HS-5 (cell line): ENCODE measurements at places on chromosomes 13 and 19.

DNA sequence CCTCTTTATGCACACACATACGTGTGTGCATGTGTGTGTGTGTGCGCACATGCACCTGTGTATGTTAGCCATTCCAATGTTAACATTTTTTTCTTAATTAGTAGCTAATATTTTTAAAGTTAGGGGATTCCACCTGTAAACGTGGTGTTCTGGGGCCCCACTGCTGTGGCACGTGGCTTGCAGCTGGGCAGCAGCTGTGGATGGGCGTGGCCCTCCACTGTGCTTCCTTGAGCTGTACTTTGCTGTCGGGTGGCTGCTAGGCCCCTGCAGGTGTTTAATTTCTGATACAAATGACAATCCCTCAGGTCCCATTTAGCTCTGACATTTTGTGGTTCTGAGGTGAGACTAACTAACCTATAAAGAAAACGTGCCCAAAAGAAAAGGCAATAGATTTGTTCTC lies 58.9 kb upstream of the GJB6 start:
- no peak for DNase-seq

DNA sequence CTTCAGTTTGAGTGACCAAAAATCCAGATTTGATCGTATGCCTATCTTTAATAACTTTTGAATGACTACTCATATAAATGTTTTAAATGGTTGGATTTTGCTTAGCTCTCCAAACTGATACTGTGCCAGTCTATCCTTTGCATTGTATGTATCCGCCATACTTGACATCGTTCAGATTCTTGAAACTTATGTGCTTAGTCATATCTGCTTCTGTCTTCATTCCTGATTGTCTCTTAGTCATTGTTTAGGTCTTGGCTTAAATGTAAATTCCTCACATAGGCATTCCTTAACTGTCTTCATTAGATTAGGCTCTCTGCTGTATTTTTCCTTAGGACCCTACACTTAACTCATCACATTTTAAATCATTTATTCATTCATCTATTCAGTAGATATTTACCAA lies 126.0 kb downstream of the PCCA start:
- DNase-seq = peak; percentile 62

DNA sequence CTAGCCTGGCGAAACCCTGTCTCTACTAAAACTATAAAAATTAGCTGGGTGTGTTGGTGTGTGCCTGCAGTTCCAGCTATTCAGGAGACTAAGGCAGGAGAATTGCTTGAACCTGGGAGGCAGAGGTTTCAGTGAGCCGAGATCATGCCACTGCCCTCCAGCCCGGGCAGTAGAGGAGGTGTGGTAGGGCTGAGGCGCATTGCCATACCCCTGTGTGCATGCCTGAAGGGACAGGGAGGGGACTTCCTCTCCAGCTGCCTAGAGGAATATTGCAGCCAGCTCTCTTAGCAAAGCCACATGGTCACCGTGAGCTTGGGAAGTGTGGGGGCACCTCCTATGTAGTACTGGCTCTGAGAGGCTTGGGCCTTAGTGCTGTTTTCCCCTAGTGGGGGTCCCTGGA lies 29.2 kb upstream of the PEPD start:
- no peak for DNase-seq

GRCh38 chr19:9178901-9179300 lies at the start of gene OR7D2:
TSS of gene OR7D2 (plus strand) at chr19:9178979. CDS start at chr19:9185782, 6,803 bp downstream.
- no peak for DNase-seq

DNA sequence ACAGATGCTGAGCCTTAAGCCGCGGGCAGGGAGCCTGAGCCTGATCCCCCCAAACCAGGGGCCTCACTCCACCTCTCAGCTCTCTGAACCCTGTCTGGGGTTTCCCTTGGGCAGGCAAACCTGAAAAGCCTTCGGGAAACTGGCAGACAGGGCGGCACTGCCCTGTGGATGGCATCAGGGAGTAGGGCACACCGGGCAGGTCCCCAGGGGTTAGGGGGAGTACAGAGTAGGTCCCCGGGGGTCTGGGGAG lies 9.7 kb downstream of the MKNK2 start:
- DNase-seq = no peak

DNA sequence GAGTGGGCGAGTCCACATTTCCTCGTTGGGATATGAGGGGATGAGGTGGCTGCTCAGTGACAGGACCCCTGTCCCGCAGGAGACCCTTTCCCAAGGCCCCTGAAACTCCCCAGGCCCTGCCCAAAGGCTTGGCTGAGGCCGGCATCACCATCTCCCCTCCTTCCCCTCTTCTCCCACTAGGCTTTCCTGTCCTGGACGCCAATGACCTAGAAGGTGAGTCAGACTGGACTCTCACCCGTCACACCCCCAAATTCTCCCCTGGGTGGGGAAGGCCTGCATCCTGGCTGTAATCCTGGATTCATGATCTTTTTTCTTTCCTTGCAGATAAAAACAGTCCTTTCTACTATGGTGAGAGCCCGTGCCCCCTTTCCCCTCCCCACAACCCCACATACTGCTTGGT lies 5.3 kb downstream of the FXYD3 start:
- no peak for DNase-seq

- DNase-seq = peak; percentile 85
Measured at GRCh38 chr19:54523403-54523802, 20.8 kb downstream of the LAIR2 start.

DNA sequence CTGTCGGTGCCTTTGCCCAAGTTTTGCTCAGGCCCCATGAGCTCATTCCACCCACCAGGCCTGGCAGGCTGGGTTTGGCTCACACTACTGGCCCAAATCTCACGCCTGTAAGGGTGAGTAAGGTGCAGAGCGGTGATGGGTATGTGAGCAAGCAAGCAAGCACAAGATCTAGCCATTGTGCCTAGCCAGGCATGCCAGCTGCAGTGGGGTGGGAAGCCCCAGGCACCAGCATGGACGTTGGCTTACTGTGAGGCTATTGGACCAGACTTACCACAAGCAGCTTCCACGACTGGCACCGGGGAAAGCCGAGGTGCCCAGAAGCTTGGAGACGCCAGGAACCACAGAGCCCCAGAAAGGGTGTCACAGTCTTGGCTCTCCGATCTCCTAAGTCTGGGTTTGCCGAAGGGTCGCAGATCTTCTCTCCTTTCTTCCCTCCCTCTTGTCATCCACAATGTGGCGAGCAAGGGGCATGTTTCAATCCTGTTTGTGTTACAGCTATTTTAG lies 2659.4 kb upstream of the PCDH20 start:
- no peak for DNase-seq

DNA sequence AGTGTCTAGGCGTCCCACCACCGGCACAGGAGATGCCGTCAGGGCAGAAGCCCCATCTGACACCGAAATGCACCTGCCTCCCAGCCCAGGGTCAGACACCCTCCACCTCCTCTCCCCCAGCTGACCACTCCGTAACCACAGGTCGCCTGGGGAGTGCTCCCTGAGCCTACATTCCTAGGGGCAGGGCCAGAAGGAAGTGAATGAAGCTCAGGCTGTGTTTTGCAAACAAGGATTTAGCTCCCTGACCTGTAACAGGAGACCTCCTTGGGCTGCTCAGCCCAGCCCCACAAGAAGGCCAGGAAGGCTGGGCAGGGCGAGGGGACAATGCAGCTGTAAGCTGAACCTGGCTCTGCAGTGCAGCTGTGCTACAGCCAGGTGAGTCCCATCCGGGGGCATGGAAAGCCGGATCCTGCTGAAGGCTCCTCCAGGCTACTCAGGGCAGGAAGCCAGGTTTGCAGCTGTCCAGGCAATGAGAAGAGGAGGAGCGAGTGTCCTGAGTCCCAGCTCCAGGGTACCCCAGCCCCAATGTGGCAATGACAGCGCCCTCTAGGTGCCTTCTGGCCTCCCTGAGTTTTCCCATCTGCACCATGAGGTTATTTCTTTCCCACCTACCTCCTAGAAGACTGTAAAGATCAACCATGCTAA lies 42.1 kb downstream of the RHPN2 start:
- no peak for DNase-seq

GRCh38 chr19:46954502-46954992 lies 65.1 kb upstream of the NPAS1 start:
- no peak for DNase-seq

GRCh38 chr13:47801555-47801954 lies 199.5 kb downstream of the SUCLA2 start:
- DNase-seq = no peak

- DNase-seq = no peak
Measured at GRCh38 chr13:98954313-98954712, 23.6 kb downstream of the DOCK9 start.

DNA sequence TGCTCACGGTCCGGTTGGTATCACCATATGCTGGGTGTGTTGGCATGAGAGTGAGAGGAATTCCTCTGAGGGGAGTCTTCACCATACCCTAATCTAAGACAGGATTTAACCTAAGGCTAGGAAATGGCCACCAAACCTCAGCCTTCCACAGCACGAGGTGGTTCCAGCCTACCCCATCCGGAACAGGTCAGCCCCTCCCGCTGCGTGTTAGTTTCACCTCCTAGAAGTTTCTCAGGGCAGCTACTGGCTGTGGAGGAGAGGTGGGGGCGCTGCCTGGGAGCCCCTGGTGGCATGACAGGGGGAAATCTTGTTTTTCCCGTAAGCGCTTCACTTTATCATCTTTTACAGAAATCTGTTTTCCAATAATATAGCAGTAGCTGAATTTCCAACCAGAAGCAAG lies 55.1 kb downstream of the RGCC start:
- DNase-seq = no peak

- DNase-seq = no peak
Measured at GRCh38 chr13:33016414-33017322, at the start of gene KL. TSS of gene KL (plus strand) at chr13:33016423. CDS start at chr13:33016441, 18 bp downstream.

DNA sequence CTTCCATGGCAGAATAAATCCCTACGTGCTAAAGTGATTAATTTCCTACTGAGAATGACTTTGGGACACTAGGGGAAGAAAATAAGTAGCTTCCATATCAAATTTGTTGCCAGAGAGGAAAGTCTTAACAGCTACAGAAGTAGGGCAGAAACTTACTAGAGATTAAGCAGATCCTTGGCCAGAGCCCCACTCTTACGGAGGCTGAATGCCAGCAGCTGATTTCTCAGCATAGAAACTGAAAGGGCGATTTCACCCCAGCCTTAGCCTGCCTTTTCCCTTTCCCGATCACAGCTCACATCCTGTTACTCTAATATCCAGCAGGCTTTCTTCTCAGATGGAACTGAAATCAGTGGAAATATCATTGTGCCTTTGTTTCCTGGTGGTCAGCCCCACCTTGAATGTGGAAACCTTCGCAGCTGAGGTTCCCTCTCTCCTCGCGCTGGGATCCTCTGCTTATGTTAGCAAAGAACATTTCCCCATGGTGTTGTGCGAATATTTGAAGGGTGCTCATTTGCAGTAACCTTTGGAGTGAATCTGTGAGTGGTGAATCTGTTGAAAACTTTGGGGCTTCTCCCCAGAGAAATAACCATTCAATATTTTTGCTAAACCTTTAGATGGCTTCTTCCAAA lies 8.4 kb downstream of the FAM124A start:
- DNase-seq = no peak

DNA sequence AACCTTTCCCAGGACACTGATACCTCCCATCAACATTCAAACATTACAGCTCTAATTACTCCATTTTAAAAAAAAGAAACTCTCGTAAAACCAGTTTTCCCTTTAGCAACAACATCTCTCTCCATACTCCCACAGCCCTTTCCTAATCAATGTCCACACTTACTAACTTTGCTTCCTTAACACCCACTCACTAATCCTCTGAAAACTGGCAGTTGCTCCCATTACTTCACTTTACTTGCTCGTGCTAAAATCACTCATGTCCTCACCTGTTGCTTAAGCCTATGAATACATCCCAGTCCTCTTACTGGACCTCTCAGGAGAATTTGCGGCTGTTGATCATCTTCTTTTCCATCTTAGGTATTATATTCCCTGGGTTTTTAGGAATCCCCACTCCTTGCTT lies 44.8 kb downstream of the RBM26 start:
- DNase-seq = no peak

- no peak for DNase-seq
Measured at GRCh38 chr13:41678249-41678648, 220.9 kb downstream of the RGCC start.

DNA sequence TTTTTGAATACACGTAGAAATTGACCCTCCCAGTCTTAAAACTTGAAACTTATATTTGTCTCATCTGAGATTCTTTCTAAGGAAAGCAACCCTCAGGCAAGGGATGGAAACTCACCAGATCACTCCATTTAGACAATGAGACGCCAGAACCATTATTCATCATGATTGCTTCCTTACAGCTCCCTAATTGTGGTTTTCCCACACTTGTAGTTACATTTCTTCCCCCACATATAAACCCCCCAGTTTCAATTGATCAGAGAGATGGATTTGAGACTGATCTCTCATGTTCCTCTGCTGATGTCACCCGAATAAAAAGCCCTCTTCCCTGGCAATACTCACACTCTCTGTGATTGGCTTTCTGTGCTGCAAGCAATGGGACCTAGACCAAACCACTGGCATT lies 197.9 kb upstream of the STARD13 start:
- no peak for DNase-seq

- DNase-seq = no peak
Measured at GRCh38 chr13:107534548-107534947, 680.8 kb downstream of the LIG4 start.

DNA sequence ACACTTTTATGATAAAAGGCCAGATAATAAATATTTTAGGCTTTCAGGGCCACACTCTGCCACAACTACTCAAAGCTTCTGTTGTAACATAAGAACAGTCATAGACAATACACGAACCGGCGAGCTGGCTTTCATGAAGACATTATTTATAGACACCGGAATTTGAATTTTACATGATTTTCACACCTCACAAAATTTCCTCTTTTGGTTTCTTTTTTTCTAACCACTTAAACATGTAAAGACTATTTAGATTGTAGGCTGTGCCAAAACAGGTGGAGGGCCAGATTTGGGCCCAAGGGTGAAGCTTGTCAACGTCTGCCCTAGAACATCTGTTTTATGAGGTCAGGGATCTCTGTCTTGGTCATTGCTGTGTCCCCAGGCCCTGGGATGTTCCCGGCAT lies 29.7 kb upstream of the FXYD3 start:
- DNase-seq = no peak

DNA sequence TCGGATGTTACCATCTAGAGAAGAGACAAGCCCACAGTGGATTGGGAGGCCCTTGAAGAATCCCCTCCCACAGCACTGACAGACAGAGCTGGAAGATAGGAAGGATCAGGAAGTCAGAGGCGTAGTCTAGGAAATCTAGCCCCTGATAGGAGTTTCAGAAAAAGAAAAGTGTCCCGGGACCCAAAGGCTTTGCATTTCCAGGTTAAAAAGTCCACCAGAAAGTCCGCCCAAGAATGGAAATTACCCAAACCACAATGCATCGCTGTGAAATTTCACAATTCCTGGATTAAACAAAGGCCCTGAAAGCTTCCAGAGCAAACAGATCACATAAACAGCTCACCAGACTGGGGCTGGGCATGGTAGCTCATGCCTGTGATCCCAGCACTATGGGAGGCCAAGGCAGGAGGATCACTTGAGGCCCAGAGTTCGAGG lies 146.9 kb downstream of the KDM4B start:
- no peak for DNase-seq

- DNase-seq = no peak
Measured at GRCh38 chr13:111241006-111241755, 79.3 kb upstream of the TEX29 start.

DNA sequence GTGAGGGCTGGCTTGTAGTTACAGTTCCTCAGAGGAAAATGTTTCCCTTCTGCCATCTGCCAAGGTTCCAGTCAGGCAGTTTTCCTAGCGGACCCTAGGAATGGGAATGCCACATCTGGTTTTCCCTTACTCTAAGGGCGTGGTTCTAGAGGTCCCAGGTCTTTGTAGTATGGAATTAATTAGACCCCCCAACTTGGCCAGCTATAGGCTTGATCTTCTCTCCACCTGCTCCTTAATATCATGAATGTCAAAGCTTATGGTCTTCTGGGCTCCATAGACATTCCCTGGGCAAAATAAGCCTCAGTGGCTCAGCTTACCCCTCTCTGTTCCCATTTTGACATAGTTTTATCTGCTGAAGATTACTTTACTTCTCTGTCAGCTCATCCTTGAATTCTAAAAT lies 70.0 kb downstream of the ZNF568 start:
- DNase-seq = no peak
